ENCODE measurements at places on chromosomes 1 and 21. TPM values are rescaled to one million over a fixed set of nuclear protein-coding genes. Genes with fewer than 3 reads are reported as not detected.

Gene RAB3B
- 10.1 TPM for total RNA-seq

Gene TEX38
- total RNA-seq: not detected

Gene PLA2G2C
- not detected for total RNA-seq

Gene RCSD1
- 0.08 TPM for total RNA-seq

Gene ORC1
- 18.1 TPM for total RNA-seq

Gene S100A3
- total RNA-seq: 106 TPM

Gene CD1B
- total RNA-seq: not detected

Gene HSD3B2
- not detected for total RNA-seq

Gene HSPB7
- total RNA-seq: not detected

Gene TMEM81
- 2.4 TPM for total RNA-seq

Gene SPRR2E
- total RNA-seq: not detected

Gene NBPF1
- 23.6 TPM for total RNA-seq

Gene CGN
- 1.9 TPM for total RNA-seq

Gene TRABD2B
- 0.30 TPM for total RNA-seq
